ENCODE measurements at places on chromosomes 16 and 17.

- no peak for DNase-seq
Observed at GRCh38 chr16:70393662-70394061, 45.2 kb downstream of the ST3GAL2 start.

GRCh38 chr17:74099442-74100340 is 103.8 kb upstream of the RPL38 start:
- DNase-seq: no peak

GRCh38 chr16:77117707-77118106 is 73.3 kb upstream of the MON1B start:
- DNase-seq: no peak

DNA sequence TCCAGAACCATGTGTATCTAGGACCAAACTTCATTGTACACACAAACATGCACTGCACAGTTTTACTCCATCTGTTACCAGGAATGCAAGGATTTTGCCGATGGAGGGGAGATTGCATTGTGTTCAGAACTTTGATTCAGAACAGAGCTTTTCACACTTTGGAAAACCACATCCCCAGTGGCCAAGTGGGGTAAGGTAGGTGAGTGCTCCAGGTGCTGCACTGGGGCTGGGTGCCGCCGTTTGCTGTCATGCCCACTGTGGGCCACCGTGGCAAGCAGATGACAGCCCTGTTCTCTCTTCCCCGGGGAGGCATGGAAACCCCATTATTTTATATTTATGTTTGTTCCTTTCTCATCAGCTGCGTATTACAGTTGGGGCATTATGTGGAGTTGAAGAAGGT is 29.3 kb upstream of the JPH3 start:
- no peak for DNase-seq

GRCh38 chr17:50396261-50397110 is 837 bp downstream of the LRRC59 start:
- DNase-seq: peak; percentile 57

GRCh38 chr16:1026784-1027500 is 45.4 kb downstream of the SOX8 start:
- no peak for DNase-seq

DNA sequence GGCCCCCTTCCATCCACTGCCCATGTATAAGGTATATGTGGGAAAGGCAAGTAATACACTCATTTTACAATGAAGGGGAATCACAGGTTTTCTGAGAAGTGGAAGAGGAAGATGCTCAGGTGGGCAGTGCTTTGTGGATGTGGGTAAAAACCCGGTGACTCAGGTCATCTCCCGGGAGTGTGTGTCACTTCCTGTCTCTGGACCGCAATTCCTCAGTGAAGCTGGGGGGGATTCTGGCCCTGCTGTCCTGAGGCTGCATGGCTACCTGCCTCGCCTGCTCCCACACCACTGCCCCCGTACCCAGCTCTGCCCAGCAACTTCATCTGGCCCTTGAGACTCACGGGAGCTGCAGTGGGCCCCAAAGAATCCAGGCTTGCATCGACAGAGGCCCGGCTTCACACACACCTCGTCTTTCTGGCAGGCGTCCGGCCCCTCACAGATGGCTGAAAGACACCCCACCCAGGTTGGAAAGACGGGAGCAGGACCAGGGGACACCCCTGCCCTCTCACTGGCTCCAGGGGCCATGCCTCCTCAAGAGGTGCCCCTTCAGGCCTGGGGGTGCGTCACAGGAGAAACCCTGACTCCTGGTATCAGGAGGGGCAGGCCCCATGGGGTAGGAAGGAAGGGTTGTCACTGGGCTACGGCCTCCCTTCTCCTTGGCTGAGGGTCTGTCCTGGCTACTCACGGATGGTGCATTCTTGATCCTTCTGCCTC is 882 bp downstream of the SCARF1 start:
- peak; percentile 48 for DNase-seq

GRCh38 chr16:23124315-23124714 is 24.9 kb downstream of the USP31 start:
- DNase-seq: peak; percentile 61

DNA sequence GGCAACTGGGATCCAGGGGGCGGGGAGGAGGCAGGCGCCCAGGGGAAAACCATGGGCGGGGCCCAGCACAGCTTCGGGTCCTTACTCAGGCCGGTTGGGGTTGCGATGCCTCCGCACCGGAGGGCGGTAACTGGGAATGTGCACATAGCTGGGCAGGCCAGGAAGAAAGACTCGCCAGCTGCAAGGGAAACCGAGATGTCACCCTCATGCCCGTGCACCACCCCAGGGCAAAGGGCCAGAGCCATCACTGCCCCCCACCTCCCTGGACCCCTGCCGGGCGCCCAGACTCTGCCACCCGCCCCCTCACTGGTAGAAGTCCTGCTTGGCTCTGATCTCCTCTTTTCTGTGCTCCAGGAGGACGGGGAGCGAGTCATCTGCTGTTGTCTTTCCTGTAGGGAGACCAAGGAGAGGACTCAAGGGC is 6.7 kb downstream of the ALOX12B start:
- no peak for DNase-seq
